ENCODE measurements at places on chromosomes 3 and 15. TPM values are rescaled to one million over a fixed set of nuclear protein-coding genes. Genes with fewer than 3 reads are reported as not detected.

The SPINK8 gene
- not detected for polyA plus RNA-seq

- no peak for DNase-seq
These were observed 85.2 kb downstream of the GAP43 start for GRCh38 chr3:115708540-115708939.

The CRTC3 gene
- 24.4 TPM for polyA plus RNA-seq

The DLEC1 gene
- not detected for polyA plus RNA-seq

DNA sequence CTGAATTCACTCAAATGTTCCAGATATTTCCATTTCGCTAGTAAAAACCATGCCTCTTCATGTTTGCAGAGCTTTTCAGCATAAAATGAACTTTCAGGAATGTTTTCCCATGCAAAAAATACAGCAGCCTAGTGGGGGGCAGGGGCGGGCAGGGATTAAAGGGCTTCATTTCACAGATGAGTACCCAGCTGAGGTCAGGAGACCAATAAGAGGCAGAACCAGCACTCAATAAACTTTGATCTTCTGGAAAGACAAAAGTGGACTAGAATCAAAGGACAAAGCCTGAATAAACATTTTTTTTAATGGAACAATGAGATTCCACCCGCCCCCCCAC lies 8.0 kb downstream of the KLHL25 start:
- no peak for DNase-seq

DNA sequence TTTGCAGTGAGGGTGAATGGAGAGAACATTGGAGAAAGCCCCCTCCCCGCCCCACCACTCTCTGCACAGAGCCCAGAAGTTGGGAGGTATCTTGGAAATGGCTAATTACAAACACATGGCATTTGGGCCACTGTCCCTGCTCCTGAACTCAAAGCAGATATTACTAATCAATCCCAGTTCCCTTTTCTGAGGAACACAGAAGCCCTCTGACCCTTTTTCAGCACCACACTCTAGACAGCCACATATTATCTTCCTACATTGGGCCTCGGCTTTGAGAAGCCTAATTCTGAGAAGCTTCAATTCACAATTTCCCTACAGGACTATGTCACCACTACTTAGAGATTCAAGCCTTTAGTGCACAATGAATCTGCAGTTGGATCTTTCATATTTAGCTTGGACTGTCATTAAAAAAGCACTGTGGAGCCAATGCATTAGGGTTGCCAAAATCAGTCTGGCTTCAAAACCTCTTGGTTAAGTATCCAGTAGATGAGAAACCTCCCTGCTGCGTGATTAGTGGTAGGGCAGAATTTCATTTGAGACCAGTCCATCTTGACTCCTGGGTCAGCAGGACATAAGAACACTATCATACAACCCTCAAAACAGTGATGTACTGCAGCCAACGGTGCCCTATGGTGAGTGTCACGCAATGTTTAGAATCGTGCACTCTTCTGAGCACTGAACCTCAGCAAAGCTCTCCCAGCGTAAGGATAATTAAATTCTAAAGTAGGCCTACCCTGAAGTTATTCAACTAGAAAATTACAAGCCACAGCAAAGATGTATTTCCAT lies 26.1 kb downstream of the MGLL start:
- DNase-seq, result no peak

The OSBPL10 gene
- polyA plus RNA-seq, result 13.5 TPM

DNA sequence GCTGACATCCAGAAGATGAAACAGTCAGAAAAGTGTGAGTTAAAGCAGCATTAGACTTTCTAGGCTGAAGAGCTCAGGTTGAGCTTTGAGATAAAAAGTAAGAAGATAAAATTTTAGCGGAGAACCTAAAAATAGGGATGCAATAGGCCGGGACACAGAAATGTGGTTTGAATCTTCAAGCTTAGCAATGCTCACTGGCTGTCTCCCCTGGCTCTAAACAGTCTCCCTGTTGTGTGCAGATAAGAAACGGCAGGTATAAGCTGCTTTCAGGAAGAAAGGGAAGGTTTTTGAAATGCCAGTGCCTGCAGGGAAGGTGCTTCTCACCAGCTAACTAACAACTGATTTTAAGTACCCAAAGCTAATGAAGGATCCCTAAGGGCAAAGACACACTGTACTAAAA lies 718.7 kb upstream of the SGO1 start:
- DNase-seq, result no peak

- no peak for DNase-seq
These were observed 989 bp upstream of the PPIB start for GRCh38 chr15:64163659-64164362.

DNA sequence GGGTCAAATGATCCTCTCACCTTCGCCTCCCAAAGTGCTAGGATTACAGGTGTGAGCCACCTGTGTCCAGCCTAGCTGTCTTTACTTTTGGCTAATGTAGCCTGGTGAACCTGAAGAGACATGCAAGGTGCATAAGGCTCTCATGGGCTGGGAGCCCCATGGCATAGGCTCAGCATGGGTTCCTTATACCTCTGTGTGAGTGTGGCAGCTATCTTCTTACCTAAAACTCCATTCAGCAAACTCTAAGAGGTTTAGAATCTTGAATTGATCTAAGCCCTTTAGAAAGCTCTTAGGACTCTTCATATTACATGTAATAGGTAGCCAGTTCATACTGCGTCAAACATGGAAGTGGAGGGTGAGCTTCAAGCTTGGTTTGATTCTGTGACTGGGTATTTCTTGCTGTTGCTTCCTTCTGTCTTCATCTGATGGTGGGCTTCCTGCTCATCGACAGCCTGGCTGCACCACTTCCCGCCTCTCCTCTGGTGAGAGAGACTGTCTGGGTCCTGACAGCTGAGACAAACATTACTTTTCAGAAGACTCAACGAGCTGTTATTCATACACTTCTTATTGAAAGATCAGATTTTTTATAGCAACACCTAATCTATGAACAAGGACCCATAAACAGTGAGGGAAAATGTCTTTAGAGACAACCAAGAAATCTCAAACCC lies 19.2 kb upstream of the TKT start:
- DNase-seq, result no peak

DNA sequence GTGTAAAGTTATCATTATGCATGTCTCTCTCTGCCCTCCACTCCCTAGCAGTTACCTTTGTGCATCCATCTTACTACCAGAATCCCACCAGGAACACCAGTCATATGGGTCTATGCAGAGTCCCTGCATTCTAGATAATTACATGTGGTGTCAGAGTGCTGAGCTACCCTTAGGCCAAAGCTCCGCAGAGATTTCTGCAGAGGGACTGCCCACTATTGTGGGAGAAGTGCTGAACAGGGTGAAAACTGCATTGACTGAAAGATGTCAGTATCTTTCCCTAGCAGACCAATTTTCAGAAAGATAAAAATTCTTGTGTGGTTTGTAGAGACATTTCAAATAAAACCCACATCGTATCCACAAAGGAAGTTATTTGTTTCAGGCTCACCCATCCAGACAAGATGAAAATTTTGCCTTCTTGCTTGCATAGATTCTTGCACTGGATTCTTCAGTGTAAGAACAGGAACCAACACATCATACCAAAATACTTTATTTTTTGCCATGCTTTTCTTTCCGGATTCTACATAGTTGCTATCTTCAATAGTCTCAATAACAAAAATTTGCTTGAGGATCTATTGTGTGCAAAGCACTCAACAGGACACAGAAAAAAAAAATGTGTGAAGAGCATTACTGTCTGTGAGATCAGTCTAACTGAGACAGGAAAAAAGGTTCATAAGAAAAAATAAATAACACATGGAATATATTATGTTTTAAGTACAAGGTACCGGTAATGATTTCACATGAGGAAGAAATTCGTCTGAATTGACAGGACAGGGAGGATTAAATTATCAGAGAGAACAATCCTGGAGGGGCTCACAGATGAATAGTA lies 32.0 kb upstream of the CCDC80 start:
- no peak for DNase-seq

GRCh38 chr3:40422861-40423260 lies 34.3 kb upstream of the RPL14 start:
- no peak for DNase-seq

The C2CD4B gene
- polyA plus RNA-seq, result 6.0 TPM

The PRICKLE2 gene
- polyA plus RNA-seq, result 12.2 TPM

DNA sequence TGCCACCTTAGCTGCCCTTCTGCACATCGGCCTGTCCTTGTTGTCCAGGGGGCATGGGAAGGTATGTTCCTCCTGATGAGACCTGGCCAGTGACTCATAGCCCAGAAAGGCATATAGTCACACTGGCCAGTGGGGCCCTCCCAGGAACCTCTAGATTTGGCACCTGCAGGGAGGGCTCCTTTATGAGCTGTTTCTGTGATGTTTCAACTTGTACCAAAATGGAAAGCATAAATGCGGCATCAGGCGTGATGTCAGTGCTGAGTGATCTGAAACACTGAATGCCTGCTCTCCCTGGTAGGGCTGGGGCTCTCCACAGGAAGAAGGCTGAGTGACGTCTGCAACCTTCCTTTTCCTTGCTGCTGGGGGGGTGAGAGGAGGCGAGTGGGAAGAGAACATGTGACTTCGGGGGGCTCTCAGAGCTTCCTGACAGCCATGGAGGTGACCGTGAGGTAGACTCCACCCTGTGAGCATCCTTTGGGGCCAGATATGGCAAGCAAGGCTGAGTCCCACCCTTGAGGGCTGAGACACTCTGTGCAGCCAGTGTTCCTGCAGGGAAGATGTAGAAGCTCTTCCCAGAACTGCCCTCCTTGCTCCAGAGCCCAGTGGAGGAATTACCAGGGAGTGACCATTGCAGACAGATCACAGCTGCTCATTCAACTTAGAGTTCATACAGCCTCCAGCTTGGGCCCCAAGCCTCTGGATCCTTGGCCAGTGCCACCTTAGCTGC lies 37.1 kb upstream of the APEH start:
- DNase-seq, result no peak

The ECE2 gene
- polyA plus RNA-seq, result 0.43 TPM

- DNase-seq, result no peak
These were observed 773.1 kb downstream of the AGBL1 start for GRCh38 chr15:86852741-86853140.

DNA sequence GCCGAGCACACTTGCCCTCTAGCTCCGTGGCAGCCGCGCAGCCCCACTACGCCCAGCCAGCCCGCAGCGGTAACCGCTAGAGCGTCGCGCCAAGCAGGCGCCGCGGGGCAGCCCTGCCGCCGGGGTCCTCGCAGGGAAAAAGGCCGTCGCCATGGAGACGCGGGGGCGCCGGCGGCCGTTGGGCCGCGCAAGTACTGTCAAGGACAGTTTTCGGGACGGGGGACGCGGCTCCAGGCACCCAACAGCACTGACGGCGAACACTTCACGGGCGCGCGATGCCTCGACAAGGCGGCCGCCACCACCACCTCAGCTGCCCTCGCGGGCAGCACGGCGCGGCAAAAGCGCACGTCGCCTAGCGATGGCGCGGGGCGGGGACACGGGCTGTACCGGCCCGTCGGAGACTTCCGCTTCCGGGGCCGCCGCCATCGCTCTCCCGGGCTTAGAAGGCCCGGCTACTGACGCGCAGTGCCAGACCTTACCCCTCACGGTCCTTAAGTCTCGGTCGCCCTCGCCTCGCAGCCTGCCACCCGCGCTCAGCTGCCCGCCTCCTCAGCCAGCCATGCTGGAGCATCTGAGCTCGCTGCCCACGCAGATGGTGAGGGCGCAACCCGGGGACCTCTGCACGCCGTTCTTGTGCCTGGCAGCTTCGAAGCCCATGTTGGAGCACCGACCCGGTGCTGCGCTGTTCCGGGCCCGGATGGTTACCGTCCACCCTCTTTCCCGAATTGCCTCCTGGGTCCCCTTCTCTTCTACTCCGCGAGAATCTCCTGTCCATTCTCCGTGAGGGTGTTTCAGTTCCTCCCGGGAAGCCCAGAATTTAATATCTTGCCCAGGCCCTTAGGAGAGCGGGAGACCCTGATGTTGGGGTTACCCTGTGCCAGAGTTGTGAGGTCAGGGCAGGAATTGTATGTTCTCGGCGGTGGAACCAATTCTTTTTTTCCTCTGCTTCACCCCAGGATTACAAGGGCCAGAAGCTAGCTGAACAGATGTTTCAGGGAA lies at the start of the genes GLT8D1 and SPCS1:
Gene GLT8D1, minus strand, starts transcription at position 104 of the 999 bp plus-strand sequence. CDS start 5,331 bp downstream, outside the sequence.
Gene SPCS1, plus strand, starts transcription at position 419 of the 999 bp plus-strand sequence. Its CDS starts 141 bp downstream, at position 560.
- peak; percentile 92 for DNase-seq

All from muscle of arm (tissue), 14 donors.